A549 treated with DMSO at 1 μM for 4 hours (cell line): ENCODE measurements at places on chromosomes 1 and 21. TPM values are rescaled to one million over a fixed set of nuclear protein-coding genes. Genes with fewer than 3 reads are reported as not detected.

Gene F13B
- 0.05 to 0.13 TPM in 2 of 5 replicates, not detected in the others for total RNA-seq

Gene SPRR2G
- total RNA-seq = not detected in 5 replicates

Gene C1orf122
- total RNA-seq = 34.0 to 61.2 TPM (median 52.0 TPM) in 5 replicates

Gene GREM2
- total RNA-seq = 0.21 to 0.47 TPM (median 0.30 TPM) in 5 replicates

Gene PBX1
- 21.0 to 32.8 TPM (median 29.1 TPM) in 5 replicates for total RNA-seq

Gene SPRR5
- not detected in 5 replicates for total RNA-seq

Gene IL10
- not detected in 5 replicates for total RNA-seq

Gene HAO2
- not detected in 5 replicates for total RNA-seq

Gene AMY1B
- total RNA-seq = not detected in 5 replicates

Gene FCGR3B
- not detected in 5 replicates for total RNA-seq

Gene MACF1
- total RNA-seq = 51.5 to 61.3 TPM (median 56.9 TPM) in 5 replicates

Gene GPR61
- not detected in 5 replicates for total RNA-seq

Gene CXADR
- total RNA-seq = 7.3 to 11.2 TPM (median 9.0 TPM) in 5 replicates

Gene TNN
- not detected in 5 replicates for total RNA-seq

Gene B3GALT5
- total RNA-seq = 0.27 to 0.39 TPM (median 0.34 TPM) in 5 replicates

Gene ZBTB8B
- 0.01 TPM in 2 of 5 replicates, not detected in the others for total RNA-seq
